GM12864 (cell line): ENCODE measurements at places on chromosomes 4 and X.
A peak's percentile ranks its signal among the peaks of the same experiment; 100 is the strongest.

- DNase-seq, result no peak
Measured at GRCh38 chr4:20543131-20543530, 157.1 kb upstream of the PACRGL start.

DNA sequence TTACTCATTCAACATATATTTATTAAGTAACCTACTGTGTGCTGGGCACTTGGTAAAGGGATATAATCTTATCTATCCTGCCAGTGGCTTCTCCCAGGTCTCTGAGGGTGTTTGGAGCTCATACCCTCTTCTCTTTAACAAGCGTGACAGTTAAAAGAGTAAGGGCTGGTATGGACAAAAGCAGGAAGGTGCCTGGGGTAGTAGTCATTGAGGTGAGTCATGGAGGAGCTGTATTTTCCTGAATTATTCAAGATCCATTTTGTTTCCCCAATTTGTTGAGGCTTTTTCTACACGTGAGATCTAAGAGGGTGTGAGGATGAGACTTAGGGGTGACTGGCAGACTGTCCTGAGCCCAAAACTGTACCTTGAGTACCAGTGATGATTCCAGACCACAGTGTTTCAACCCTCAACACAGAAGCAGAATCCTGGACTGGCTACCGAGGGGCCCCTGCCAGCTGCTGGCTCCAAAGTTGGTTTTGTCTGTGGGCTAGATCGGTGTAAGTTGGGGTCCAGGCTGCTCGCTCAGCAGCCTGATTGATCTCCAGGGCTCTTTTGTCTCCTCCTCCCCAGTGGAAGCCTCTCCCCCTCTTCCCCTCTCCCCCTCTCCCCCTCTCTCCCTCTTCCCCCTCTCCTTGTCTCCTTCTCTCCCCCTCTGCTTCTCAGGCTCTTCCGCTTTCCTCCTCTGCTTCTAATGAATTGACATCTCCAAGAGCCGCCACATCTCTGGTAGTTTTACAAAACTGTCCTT lies at the start of gene DRP2:
Gene DRP2 (plus strand): TSS at position 671 of the 748 bp plus-strand sequence. CDS start 11,862 bp downstream, outside the sequence.
- DNase-seq, result no peak

GRCh38 chr4:112410364-112410763 lies 105.6 kb downstream of the NEUROG2 start:
- DNase-seq, result no peak

GRCh38 chrX:143121477-143121876 lies 95.7 kb downstream of the SPANXN4 start:
- no peak for DNase-seq

GRCh38 chr4:16065066-16065465 lies 18.8 kb downstream of the PROM1 start:
- DNase-seq, result no peak

- no peak for DNase-seq
Measured at GRCh38 chrX:23292988-23293651, 41.5 kb upstream of the PTCHD1 start.

GRCh38 chr4:622996-623913 lies 2.1 kb upstream of the PDE6B start:
- DNase-seq, result no peak

- DNase-seq, result no peak
Measured at GRCh38 chr4:153154007-153154975, 50.0 kb upstream of the TRIM2 start.

DNA sequence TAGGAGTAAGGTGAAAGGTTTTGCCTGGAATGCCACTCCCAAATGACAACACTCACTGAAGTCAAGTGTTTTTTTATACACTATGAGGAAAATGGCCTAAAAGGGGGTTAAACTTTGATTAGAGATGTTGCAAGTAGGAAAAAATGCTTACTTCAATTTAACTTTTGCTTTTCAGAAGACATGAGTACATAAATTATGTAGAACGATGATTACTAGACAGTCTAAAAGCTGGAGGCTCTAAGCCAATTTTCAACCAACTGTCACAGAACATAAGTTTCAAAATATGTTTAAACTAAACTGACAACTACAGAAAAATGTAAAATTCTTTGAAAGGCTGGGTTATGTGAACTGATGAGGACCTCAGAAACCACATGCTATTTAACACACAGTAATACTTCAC lies 83.4 kb downstream of the SHISA3 start:
- DNase-seq, result no peak

DNA sequence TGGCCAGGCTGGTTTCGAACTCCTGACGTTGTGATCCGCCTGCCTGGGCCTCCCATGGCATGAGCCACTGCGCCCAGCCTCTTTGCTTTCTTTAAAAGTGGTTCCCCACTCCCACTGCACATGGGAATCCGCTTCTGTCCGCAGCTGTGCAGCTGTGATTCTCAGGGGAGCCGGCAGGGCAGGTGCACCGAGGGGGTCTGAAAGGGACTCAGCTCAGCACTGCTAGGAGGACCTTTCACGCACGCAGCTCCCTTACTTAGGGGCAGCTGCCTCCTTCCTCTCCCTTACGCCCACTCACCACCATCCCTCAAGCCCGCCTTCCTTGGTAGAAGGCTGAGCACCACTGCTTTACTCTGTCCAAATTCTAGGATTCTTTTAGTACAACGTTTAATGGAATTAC lies 40.4 kb upstream of the CYP4V2 start:
- no peak for DNase-seq

DNA sequence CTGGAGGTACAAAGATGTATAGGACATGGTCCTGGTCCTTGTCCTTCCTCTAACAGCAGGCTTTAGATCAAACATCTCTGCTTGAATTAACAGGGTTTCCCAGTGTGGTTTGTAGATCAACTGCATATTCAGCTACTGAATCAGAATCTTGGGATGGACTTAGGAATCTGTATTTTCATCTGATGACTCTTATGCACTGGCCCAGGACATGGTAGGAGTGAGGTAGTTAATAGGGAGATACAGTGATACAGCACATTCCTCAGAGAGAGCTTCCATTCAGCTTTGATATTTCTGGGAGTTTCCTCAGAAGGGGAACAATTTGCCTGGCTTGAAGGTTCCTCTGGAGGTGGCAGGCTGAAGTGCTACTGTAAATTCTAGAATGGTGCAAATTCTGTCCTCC lies 203.1 kb downstream of the LARP7 start:
- DNase-seq, result no peak

GRCh38 chr4:147633113-147633512 lies 15.9 kb downstream of the TMEM184C start:
- DNase-seq, result no peak

DNA sequence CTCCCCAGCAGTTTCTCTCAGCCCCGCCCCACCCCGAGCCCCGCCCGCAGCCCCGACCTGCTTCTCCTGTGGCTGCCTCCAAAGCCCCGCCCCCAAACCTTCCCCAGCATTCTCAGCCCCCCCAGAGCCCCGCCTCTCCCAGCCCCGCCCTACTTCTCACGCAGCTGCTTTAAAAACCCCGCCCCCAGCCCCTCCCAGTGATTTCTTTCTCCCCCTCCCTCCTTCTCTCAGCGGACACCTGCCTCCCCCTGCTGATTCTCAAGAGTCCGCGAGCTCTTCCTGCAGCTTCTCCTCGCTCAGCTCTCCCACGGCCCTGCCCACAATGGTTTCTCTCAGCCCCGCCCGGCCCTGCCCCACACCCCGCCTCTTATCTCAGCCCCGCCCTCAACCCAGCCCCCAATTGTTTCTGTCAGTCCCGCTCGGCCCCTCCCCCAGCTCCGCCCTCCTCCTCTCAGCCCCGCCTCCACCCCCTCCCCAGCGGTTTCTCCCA lies 636 bp upstream of the EOLA1 start:
- DNase-seq, result peak; percentile 60

- DNase-seq, result no peak
Measured at GRCh38 chrX:30795981-30796958, 92.8 kb downstream of the TAB3 start.

DNA sequence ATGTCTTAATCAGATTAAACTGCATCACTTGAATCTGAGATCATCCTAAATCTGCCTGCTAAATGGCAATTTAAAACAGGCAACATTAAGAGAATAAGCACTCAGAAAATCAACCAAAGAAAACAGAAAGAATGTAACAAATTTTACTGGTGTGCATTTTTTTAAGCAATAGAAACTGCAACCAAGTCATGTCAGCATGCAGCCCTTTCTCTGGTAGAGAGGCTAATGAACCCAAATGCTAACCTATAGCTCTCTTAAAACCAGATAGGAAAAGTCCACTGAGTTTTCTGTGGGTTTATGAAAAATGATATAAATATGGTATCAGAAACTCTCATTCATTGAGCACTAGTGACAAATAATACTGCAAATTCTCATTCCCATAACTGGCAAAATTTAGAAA lies 35.6 kb downstream of the COL25A1 start:
- no peak for DNase-seq

- no peak for DNase-seq
Measured at GRCh38 chr4:55110131-55110530, 15.3 kb downstream of the KDR start.

GRCh38 chrX:36787752-36788151 lies 220.4 kb upstream of the FAM47C start:
- DNase-seq, result no peak

- DNase-seq, result peak; percentile 10
Measured at GRCh38 chrX:136268051-136269048, 17.1 kb upstream of the MAP7D3 start.

GRCh38 chrX:69428216-69428615 lies 75.9 kb upstream of the NALF2 start:
- DNase-seq, result no peak

- DNase-seq, result no peak
Measured at GRCh38 chr4:147576084-147576483, 41.1 kb upstream of the TMEM184C start.

GRCh38 chr4:109005523-109005922 lies 242.7 kb upstream of the ETNPPL start:
- DNase-seq, result no peak

GRCh38 chr4:47494124-47494430 lies 9.0 kb downstream of the ATP10D start:
- DNase-seq, result no peak

- no peak for DNase-seq
Measured at GRCh38 chrX:11214346-11215190, 78.6 kb upstream of the AMELX start.

GRCh38 chr4:1198098-1198844 lies 25.9 kb upstream of the SPON2 start:
- DNase-seq, result no peak

DNA sequence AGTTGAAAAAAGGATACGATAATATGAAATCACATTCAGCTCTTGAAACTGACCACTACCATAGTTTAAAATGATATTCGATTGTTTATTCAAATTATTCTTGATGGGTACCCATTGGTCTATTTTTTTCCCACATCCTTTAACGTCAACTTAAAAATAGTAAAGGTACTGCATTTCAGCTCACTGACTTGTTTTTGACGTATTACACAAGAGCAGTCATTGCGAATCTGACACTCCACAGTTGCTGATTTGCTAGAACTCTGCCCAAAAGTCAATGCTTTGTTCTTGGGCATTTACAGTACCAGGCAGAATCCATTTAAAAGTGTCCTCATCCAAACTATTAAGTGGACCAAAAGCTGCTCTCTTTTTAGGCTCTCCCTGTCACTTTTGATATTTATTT lies 1.2 kb upstream of the PDS5A start:
- DNase-seq, result no peak

- no peak for DNase-seq
Measured at GRCh38 chr4:88005946-88006345, 1.5 kb upstream of the PKD2 start.

- DNase-seq, result no peak
Measured at GRCh38 chrX:29913647-29914046, 301.7 kb upstream of the MAGEB2 start.
